NCI-H226 (cell line): ENCODE measurements at places on chromosomes 3 and 15.
A peak's percentile ranks its signal among the peaks of the same experiment; 100 is the strongest.

- DNase-seq, result no peak
Measured at GRCh38 chr3:164222197-164222596, 856.1 kb downstream of the SI start.

- no peak for DNase-seq
Measured at GRCh38 chr3:120274739-120275167, 10.3 kb downstream of the GPR156 start.

DNA sequence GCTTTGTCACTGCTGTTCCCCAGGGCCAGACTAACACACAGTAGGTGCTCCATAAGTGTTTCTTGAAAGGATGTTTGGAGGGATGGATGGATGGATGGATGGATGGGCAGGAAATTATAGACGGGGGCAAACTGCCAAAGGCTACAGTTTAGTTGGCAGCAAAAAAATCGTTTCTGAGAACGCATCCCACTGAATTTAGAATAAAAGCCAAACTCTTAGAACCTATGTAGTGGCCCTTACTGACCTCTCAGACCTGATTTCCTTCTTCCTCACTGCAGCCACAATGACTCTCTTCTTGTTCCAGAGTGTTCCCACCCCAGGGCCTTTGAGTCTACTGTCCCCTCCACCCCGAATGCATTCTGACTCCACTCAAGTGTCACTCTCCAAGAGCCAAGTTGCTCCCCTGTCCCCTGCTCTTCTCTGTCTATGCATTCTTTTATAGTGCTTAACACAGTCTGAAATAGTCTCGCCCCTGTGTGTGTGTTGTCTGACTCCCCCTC, 5.2 kb upstream of the GATA2 start:
- DNase-seq, result no peak

DNA sequence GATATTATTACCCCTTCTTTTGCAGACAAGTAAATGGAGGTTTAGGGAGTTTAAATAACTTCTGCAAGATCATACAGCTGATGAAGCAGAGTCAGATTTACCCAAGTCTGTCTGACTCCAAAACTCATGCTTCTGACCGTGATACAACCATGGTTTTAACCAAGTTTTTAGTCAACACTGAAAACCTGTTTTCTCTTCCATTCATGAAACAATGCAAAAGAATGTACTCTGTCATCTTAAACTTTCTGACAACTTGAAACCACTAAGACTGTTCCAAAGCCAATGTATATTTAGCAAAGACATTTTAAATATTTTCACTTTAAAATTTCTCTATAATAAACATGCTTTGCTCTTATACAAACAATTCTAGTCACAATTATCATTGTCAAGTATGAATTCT, 77.0 kb upstream of the RBMS3 start:
- no peak for DNase-seq

DNA sequence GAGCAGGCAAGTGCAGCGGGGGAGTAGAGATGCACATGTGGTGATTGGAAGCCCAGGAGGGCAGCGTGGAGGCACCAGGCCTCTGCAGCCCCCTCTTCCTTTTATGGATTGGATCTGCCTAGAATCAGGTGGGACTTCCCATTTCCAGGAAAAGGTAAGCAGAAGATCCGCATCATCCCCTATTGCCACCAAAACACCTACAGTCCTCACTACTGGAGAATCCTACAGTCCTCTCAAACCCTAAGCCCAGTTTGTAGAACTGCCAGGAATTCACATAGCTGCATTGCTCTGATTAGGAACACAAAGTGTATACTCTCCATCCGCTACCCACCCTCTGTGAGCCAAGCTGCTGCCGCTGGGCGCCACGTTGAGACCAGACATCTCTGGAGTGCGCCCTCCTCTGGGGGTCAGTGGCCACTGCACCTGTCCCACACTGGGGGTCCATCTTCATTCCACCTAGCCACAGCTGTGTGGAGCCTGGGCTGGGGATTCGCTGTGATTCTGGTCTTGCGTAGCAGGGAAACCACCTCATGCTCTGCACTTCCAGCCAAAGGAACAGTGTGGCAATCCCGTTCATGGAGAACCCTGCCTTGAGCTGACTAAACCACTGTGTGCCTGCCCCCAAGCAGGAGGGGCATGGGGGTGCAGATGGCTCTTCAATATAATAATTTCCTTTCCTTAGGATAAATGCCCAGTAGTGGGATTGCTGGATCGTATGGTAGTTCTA, 88.9 kb upstream of the PTX3 start:
- DNase-seq, result peak; percentile 15

DNA sequence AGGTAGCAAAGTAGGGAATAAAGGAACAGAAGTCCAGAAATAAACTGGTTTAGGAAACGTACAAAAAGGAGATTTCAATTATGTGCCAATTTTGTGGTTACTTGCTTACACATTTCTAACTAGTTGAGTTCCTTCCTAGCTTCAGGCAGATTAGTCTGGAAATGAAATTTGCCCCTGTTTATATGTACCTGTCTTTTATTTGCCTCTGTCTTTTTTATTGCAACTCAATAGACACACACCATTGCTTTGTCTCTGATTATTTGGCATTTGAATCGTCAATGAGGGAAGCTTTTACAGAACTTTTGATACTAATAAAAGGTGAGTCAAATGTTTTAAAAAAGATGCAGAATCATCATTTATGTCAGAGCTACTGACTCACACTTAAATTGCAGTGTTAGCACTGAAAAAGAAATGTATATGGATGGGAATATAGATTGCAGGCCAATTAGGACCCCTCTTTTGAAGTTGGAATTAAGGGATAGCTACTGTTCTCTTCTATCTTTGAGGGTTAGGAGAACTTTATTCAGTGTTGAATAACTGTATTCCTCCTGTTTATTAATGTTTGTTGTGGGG, 60.5 kb downstream of the TRAK1 start:
- DNase-seq, result no peak

DNA sequence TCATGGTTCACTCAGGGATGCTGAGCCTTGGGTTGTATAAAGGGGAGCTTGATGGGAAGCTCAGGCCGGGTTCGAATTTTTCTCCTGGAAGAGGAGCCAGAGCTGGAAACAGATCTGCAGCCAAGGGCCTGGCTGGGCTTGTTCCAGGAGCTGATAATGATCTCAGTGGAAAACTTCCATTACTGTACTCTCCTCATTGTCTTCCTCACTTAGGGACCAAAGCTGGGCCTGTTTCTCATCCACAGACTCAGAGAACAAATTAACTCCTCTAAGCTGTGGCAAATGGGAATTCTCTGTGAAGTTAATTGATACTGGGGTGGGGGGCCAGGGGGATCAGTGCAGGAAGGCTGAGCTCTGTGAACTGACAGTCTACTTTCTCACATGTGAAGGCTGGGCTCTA, 92.0 kb downstream of the PRICKLE2 start:
- no peak for DNase-seq

- no peak for DNase-seq
Measured at GRCh38 chr15:69375151-69375790, 38.9 kb upstream of the KIF23 start.

- no peak for DNase-seq
Measured at GRCh38 chr15:46856839-46857502, 860.3 kb upstream of the SEMA6D start.

DNA sequence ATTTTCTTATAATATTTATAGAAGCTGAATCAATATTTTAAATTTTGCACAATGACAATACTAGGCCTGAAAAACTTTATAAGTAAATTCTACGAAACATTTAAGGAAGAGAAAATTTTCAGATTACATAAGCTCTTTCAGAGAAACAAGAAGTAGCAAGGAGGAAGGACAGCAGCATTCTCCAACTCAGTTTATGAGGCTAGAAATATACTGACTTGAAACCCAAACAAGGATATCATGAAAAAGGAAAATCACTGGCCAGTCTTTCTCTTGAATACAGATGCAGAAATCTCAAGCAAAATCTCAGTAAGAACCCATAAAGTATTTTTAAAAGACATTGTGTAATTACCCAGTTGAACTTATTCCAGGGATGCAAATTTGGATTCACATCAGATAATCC, 121.3 kb downstream of the STAC start:
- DNase-seq, result no peak

DNA sequence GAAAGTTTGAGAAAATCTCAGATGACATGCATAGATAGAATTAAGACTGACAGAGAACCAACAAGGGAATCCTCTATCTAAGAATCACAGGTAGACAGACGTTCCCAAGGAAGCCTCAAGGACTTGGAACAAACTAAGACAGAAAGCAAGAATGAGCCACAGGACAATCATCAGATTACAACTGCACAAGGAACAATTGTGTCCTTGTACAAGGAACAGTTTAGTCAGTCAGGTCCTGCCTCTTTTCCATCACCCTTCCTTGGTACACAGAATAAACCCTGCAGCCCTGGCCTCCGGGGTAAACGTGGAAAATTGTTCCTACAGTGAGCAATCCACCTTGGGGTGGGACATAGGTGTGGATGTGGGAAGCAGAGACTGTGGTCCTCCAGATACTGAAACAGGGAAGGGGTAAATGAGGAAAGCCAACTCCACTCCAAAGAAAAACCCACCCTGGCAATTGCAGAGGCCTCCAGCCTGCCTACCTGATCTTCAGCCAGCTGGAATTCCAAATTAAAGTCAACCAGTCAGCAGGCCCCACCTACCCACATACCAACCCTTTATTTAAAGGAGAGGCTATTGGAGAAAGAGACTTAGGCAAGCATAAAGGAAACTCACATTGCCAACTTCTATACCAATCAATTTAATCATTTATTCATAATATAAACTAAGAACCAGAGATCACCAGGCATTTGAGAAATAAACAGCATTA, 73.4 kb downstream of the ULK4 start:
- DNase-seq, result no peak

DNA sequence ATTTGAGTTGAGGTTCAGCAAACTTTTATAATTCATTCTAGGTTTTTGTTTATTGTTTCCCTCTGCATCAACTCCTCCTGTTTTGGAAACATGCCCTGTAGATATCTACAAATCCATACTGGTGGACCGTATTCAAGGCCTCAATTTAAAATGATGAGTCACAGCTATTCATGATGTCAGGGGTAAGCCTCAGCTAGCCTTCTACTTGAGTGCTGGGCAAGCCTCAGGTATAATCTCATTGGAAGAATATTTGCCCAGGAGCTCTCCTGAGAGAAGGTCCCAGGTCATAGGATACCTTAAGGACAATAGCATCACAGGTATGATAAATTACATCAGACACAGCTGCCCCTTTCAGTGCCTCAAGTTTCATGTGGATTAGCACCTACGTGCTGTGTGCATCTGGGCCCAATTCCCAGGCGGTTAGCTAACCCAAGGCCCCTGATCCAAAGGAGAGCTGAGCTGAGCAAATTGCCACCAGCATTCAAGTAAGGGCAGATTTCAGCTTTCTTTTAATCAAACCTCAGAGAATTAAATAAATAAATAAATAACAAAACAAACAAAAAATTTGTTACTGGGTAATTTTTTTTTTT, 87.5 kb downstream of the KCNMB2 start:
- peak; percentile 3 for DNase-seq

- DNase-seq, result no peak
Measured at GRCh38 chr15:67805666-67806516, 19.4 kb upstream of the SKOR1 start.

DNA sequence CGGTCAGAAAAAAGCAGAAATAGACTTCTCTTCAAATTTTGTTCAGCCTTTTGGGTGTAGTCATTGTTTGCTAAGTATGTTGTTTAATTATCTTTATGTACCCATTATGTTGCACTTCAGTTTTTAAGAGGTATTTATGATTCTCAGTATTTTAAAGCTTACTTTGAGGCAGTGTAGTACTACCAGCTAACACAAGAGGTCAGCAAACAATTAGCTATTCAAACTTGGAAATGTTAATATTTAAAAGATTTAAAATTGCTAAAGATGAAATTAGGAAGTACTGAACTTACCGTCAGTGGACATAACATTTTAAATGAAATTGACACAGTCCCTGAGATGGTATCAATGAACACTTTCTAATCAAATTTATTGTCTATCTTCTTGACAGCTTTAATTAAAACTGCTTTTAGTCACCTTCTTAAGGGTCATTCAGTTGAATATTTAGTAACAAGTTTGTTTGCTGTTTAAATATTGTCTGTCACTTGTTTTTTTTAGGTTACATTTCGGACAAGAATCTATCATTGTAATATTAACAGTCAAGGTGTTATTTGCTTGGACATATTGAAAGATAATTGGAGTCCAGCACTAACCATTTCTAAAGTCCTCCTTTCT, 28.1 kb downstream of the NKIRAS1 start:
- no peak for DNase-seq

DNA sequence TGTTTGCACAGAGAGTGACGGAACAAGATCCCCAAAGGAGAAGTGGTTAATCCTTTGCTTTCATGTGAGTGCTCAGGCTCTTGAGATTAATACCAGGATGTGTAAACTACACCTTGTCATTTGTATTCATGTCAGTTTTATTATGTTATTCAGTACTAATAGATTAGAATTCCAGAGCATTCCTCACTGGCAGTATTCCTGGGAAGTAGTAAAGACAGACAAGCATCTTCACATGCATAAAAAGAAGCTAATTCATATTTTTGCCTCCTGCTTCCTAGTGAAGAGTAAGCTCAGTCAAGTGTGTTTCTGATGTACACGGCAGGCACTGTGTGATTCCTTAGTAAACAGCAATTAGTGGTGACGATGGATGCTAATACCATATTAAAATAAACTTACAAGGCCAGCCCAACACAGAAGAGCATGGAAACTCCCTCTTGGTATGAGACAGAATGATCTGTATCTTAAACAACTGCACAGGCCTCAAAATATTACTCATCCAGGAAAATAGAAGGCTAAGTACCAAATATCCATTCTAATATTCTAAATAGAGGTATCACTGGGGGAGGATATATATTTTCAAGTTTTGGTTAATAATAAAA, 336.8 kb upstream of the MCTP2 start:
- no peak for DNase-seq

GRCh38 chr3:48974076-48974864, 15.8 kb upstream of the P4HTM start:
- DNase-seq, result no peak

- DNase-seq, result no peak
Measured at GRCh38 chr15:53126144-53126543, 336.0 kb upstream of the ONECUT1 start.

DNA sequence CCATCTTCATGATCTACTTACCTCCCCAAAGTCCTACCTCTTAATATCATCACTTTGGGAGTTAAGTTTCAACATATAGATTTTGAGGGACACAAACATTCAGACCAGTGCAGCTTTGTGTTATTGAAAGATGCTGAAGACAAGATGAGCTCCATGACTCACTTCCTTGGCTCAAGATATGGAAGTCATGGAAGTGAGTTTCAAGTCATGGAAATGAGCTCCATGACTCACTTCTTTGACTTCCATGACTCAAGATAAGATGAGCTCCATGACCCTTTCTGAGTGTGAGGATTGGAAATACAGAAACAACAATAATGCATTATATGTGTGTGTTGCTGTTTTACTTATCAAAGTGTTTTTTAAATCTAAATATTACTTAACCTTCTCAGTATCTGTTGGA, 170.2 kb upstream of the TPRG1 start:
- peak; percentile 88 for DNase-seq

- peak; percentile 69 for DNase-seq
Measured at GRCh38 chr3:71109241-71109976, 474.1 kb downstream of the FOXP1 start.

DNA sequence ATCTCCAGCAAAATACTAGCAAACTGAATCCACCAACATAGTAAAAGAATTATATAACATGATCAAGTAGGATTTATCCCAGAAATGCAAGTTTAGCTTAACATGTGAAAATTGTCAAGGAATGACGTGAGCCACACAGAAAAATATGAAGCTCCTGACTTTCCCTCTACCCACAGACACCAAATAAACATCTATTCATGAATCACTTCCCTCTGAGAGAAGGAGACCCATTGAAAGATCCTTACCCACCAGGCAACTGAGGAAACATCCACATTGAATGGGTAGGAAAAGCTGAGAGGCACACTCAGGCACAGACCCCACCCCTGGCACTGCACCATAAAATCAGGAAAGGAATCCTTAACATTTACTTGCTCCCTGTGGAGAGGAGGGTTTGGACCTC, 102.2 kb upstream of the MANF start:
- no peak for DNase-seq
